ENCODE measurements at places on chromosomes 13 and 19.

DNA sequence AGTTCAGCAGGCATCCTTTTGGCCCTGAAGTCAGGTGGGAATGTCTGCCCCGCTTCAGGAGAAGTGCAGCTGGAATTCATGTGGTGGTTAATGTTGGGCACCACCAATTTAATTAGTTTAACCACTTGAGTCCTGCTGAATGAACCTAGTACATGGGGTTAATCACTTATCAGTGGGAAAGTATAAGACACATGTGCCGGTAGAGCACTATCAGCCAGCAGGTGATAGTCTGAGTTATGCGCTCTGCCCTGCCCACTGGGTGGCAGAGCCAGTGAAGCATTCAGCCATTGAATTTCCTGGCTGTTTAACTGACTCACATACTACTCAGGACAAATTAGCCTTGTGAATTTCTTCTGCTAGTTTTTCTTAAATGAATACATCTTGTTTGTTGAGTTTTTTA is 789.7 kb upstream of the PRR20A start:
- no peak for DNase-seq

DNA sequence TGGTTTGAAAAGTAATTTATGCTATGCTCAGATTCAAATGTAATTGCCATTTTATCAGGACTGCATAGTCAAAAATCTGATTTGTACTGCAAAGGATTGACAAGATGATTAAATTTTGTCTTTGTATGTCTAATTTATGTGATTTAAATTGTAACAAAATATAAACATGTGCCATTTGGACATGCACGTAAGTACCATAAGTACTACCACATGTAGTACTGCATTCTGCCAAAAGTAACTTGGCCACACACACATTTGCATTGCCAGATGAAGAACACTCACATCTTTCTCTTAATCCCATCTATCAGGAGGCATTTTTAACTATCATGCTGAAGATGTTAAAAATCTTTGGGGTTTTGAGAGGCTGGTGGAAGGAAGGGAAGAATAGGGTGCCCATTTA is 133.3 kb downstream of the KLF12 start:
- DNase-seq = no peak

GRCh38 chr19:15025217-15025616 is 24.1 kb upstream of the CASP14 start:
- no peak for DNase-seq

- DNase-seq = no peak
Observed at GRCh38 chr13:27168906-27169657, 2.5 kb downstream of the USP12 start.

DNA sequence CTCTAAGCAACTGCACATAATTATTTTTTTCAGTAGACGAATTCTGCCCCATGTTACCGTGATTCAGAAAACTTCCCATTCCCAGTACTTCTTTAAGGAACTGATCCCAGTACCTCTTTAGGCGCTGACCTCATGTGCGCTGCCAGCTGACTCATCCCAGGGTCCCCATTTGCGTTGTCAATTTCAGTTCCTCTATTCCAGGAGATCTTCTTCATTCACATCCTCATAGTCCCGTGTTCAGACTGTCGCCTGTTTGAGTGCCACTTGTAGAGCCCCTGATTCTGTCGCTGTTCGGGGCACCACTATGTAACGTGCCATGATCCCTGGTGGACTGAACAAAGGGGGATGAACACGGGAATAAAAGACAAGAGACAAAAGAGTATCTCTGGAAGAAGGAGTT is 16.4 kb downstream of the FPR3 start:
- DNase-seq = peak; percentile 61

GRCh38 chr13:100273552-100273951 is 184.7 kb downstream of the PCCA start:
- no peak for DNase-seq

DNA sequence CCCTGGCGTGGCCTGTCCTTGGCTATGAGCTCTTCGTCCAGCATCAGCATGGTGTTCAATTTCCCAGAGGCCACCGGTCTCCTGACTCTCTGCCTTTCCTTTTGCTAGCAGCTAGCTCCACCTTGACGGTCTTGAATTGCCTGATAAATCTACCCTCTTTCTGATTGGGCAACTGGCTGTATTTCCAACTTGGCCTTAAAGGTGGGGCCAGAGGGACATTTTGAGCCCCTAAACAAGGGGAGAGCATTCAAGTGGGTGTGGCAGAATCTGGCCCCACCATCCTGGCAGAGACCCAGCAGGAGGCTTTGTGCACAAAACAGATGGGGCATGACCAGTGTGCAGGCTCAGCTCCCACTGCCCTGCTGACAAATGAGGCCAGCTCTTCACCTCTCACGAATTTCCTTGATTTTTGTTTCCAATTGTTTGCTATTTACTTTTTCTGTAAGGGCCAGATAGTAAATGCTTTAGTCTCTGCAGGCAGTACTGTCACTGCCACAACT is 148.9 kb upstream of the VSTM2B start:
- no peak for DNase-seq

GRCh38 chr19:44782729-44783128 is 5.0 kb downstream of the CBLC start:
- DNase-seq = no peak

- no peak for DNase-seq
Observed at GRCh38 chr19:39845584-39845932, 621 bp downstream of the FBL start.

- DNase-seq = no peak
Observed at GRCh38 chr19:10831987-10832938, 3.7 kb downstream of the TMED1 start.

All from Right ventricle myocardium superior (tissue), 1 donor.